ENCODE measurements at places on chromosomes 5 and 9.

DNA sequence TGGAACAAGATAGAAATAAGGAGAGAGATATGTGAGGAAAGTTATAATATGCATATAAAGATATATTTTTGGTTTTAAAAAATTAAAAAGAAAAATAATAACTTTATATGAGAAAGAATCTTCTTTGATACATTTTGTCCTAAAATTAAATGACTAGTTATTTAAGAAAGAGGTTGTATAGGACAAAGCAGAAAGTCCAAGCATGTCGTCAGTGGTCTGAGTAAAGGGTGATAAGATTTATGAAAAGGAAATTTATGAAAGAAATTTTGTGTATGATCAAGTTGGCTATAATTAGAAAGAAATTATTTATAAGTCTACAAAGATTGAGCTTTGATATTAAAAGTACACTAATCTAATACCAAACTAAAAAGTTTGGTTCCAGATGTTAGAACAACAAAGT is 32.0 kb downstream of the GTF3C4 start:
- DNase-seq, result no peak

GRCh38 chr9:125896404-125896803 is 149.2 kb downstream of the PBX3 start:
- DNase-seq, result no peak

DNA sequence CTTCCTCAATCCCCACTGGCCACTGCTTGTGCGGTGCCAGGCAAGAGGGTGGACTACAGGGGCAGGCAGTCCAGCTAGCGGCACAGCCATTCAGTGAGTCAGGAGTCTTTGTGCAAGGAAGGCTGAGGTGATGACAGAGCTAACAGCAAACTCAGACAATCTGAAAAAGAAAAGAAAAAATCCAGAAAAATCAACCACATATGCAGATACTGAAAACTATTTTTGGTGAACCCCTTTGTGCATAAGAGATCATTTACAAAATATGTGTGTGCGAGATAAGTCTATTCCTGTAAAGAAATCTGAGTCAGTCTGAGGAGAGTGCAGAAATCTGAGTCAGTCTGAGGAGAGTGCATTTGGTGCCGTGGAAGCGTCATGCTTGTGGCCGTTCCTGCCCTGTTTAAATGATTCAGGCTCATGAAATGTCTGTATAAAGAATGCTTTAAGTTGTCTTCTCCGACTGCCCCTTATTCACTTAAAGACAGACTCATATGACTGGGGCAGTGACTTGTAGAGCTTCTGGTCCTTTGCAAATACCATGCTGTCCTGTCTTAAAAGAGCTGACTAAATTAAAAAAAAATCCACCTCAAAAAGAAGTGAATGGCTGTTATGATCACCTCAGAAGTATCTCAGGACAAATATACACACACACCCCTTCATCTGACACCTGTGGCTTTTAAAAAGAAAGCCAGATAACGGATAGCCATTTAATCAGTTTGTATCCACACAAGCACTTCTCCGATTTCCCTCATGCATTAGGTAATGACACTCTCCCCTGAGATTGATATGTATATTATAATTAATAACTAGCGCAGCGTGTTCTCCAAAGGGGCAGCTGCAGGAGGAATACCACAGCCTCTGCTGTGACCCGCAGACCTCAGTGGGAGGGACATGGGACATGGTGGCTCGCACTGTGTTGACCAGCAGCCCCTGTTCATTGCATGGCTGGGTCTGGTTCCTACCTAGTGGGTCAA is 47.3 kb downstream of the TRIO start:
- DNase-seq, result no peak

DNA sequence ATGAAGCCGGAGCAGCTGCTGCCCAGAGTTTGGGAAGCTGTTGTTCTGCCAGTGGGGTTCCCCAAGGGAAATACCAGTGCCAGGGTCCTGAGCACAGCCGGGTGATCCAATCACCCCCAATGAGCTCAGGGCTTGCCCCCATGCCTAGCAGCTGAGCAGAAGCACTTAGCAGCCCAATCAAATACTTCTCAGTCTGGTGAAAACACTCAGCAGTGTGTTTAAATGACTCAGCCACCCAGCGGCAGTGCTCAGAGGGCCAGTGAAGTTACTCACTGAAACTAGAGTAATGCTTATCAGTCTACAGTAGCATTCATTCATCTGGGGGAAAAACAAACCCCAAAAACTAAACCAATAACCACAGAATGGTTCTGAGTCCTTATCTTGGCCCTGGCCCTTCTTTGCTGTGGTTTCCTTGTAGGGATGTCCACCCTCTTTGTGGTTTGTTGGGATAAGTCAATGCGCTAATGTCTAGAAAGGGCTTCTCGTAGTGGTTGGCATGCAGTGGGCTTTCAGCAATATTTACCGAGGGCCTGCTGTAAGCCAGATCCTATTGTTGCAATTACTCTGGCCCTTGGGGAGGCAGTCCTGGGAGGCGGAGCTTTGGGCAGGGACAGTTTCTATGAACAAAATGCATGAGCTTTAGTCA is 43.1 kb downstream of the LHX2 start:
- DNase-seq, result no peak

DNA sequence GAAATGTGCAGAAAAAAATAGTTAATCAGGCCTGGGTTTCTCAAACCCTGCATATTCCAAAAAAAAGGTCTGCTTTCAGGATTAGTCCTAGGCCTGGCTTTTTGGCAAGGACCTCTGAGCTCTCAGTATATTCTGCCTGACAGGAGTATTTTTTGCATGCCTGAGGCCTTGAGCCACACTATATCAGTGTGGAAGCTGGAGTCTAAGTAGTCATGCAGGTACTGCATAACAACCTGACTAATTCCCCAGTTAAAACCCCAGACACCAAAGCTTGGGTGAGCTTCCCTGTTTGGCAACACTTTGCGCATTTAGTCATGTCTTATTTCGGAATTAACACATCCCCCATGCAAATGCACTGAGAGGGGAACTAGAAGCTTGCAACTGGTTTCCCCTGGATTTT is 359.5 kb downstream of the CETN3 start:
- no peak for DNase-seq

DNA sequence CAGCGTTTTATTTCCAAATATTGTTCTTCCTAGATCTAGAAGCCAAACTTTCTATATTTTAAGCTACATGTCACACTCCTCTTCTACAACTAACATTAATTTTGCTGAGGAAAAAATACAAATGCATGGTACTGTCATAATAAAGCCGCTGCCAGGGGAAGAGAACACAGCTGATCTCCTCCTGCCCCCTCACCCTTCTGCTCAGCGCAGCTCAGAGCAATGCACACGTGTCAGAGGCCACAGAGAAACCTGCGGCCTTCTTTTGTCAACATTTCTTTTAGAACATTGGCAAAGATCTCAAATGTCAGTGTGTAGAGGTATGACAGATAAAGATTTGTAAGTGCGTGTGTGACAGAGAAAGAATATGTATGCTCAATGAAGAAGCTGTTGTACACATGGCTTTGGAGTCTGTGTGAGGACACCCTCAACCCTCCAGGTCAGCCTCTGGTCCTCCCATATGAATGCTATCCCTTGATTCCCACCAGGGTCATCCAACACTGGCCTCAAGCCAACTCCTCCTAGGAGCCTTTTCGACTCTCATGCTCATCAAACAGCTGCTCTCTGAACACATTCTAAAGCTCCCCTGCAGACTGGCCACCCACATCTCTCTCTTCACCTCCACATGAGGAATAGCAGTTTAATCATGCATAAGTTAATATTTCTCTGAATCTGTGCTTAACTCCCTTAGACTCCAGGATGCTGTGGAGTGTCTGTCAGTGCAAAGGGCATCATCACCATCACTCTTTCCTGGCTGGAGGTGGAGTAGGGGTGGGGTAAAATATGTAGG is 40.9 kb downstream of the TAS2R1 start:
- DNase-seq, result no peak

DNA sequence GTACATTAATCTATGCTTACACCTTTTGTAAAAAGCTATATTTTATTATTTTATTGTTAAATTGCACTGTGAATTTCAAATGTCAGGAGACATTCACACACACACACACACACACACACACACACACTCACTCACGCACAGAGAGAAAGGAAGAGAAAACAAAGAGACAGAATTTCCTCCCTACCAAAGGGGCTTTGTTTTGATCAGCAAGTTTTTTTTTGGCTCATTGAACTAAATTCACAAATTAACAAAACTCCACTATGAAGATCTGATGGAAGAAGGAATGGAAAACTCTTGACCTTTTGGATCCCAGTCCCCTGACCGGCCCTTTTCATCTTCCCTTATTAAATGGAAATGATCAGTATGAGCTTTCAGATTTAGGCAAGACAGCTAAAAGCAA is 161.2 kb downstream of the PDE4D start:
- no peak for DNase-seq

- DNase-seq, result no peak
Observed at GRCh38 chr5:99068944-99069650, 140.3 kb upstream of the CHD1 start.

DNA sequence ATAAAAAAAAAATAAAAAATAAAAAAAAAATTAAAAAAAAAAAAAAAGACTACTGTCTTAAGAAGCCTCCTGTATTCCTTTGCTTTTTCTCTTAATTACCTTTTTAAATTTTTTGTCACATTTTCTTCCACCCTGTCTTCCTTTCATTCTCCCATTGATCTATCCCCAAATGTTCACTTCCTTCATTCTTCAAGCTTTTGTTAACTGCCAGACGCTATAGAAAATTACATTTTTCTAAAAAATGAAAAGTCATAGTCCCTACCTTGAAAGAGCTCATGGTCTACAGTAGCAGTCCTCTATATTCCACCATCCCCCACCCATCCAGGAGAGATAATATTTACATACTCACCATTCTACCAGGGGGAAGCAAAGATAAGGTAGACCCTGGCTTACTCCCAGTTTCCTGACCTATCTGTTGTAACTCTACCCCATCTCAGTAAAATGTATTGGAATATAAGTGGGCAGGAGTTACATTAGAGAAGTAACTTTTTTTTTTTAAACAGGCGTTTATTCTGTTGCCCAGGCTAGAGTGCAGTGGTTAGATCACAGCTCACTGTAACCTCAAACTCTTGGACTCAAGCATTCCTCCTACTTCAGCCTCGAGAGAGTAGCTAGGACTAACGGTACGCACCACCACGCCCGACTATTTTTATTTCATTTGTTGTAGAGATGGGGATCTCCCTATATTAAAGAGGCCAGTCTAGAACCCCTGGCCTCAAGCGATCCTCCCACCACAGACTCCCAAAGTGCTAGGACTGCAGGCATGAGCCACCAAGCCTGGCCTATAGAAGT is 3.8 kb upstream of the PRKAA1 start:
- DNase-seq, result no peak

- no peak for DNase-seq
Observed at GRCh38 chr9:93343663-93344062, 107.8 kb upstream of the FAM120A start.
